ENCODE measurements at places on chromosomes 4 and X.
A peak's percentile ranks its signal among the peaks of the same experiment; 100 is the strongest.

DNA sequence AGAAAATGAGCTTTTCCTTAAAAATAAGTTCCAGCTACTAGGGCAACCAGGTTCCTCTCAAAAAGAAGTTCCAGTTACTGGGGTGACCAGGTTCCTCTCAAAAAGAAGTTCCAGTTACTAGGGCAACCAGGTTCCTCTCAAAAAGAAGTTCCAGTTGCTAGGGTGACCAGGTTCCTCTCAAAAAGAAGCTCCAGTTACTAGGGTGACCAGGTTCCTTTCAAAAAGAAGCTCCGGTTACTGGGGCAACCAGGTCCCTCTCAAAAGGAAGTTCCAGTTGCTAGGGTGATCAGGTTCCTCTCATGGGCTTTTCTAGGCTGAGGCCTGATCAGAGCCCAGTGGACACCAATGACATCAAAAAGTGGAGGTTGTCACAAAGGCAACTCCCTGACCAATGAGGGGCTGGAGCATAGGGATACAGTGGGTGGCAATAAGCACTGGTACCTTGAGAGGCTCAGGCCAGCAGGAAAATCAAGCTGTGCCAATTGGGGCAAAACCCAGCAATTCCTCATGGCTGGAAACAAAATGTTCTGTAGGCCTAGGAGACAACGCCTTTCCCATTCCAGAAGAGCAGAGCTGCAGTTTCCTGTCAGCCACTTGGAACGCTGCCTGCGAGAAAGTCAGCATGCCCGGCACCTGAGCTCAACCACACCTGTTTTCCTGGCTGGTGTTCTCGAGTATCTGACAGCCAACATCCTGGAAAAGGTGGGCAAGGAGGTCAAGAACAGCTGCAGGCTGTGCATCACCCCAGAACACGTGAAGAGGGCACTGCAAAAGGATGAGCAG is 12.3 kb upstream of the SYTL5 start:
- DNase-seq = no peak

GRCh38 chr4:142690406-142691163 is 155.5 kb downstream of the INPP4B start:
- DNase-seq = no peak

DNA sequence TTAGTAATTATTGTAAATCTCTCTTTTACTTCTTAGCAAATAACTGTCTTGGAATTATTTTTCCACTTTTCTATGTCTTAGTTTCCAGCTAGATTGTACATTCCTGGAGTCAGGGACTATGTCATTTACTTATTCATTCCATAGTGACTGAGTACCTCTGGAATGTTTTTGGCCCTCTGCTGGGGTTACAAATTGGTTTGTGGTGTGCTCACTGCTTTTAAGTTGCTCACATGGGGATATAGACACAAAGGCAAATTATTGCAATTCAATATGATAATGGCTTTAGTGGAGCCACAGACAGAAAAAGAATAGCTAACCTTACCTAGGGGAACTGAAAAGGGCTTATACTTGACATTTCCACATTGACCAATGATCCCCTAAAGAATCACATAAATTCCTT is 63.7 kb upstream of the PDGFRA start:
- DNase-seq = peak; percentile 89

GRCh38 chrX:104295636-104296035 is 40.9 kb upstream of the ESX1 start:
- no peak for DNase-seq

GRCh38 chrX:153533091-153533490 is 15.6 kb downstream of the ATP2B3 start:
- no peak for DNase-seq

DNA sequence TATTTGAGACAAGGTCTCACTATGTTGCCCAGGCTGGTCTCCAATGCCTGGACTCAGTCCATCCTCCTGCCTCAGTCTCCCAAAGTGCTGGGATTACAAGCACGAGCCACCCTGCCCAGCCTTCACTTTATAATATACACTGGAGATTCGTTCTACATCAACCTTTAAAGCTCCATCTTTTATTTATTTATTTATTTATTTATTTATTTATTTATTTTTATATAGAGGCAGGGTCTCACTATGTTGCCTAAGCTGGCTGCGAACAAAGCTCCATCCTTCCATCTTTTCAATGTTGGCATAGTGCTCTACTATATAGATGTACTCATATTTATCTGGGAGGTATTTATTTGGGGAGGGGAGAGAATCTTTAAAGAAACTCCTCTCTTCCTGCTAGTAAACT is 1.7 kb upstream of the KDR start:
- no peak for DNase-seq

- DNase-seq = no peak
Measured at GRCh38 chr4:45172636-45173035, 446.3 kb upstream of the GNPDA2 start.

GRCh38 chr4:158936238-158936637 is 166.6 kb upstream of the RAPGEF2 start:
- no peak for DNase-seq
